WTC11 (cell line): ENCODE measurements at places on chromosomes 6 and 20. TPM values are rescaled to one million over a fixed set of nuclear protein-coding genes. Genes with fewer than 3 reads are reported as not detected.

C6orf58 gene
- not detected in 3 replicates for total RNA-seq

NHLRC1 gene
- total RNA-seq = 1.0 to 1.4 TPM (median 1.2 TPM) in 3 replicates

USP49 gene
- total RNA-seq = 16.3 to 18.4 TPM (median 17.3 TPM) in 3 replicates

PDE10A gene
- 2.3 to 3.1 TPM (median 3.0 TPM) in 3 replicates for total RNA-seq

LTV1 gene
- 29.1 to 37.7 TPM (median 30.2 TPM) in 3 replicates for total RNA-seq

TRIM40 gene
- total RNA-seq = not detected in 3 replicates

FAM217A gene
- total RNA-seq = not detected in 3 replicates

RBBP8NL gene
- total RNA-seq = 0.99 to 1.5 TPM (median 1.4 TPM) in 3 replicates

RPS18 gene
- 2,857 to 3,321 TPM (median 3,240 TPM) in 3 replicates for total RNA-seq

HTR1E gene
- total RNA-seq = 0.09 TPM in 2 of 3 replicates, not detected in the other

SAMD5 gene
- 0.07 to 0.39 TPM (median 0.21 TPM) in 3 replicates for total RNA-seq
